ENCODE measurements at places on chromosomes 16 and 17.
A peak's percentile ranks its signal among the peaks of the same experiment; 100 is the strongest.

GRCh38 chr17:68403122-68403521 lies 54.2 kb downstream of the WIPI1 start:
- DNase-seq, result no peak

- no peak for DNase-seq
These were observed 98.7 kb downstream of the NPIPB11 start for GRCh38 chr16:29307598-29308507.

DNA sequence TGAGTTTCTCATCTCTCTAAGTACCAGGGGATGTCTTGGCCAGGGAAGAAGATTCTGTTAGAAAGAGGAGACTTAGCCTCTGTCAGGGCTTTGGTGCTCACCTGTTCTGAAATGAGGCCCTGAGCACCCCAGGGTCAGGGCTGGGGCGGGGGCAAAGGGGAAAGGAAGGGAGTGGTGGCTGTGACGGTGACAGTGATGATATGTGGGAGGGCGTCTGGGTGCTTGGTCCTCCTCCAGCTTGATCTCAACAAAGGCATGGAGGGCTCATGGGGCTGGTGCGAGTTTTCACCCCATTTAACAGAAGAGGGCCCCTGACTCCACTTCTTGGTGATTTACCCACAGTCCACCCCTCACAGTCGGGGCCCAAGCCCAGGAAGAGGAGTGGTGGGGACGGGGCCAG lies 15.1 kb downstream of the SOX8 start:
- DNase-seq, result no peak

- DNase-seq, result no peak
These were observed 5.4 kb upstream of the PIK3R6 start for GRCh38 chr17:8872705-8873435.

GRCh38 chr16:19003935-19004334 lies 20.2 kb downstream of the TMC7 start:
- no peak for DNase-seq

DNA sequence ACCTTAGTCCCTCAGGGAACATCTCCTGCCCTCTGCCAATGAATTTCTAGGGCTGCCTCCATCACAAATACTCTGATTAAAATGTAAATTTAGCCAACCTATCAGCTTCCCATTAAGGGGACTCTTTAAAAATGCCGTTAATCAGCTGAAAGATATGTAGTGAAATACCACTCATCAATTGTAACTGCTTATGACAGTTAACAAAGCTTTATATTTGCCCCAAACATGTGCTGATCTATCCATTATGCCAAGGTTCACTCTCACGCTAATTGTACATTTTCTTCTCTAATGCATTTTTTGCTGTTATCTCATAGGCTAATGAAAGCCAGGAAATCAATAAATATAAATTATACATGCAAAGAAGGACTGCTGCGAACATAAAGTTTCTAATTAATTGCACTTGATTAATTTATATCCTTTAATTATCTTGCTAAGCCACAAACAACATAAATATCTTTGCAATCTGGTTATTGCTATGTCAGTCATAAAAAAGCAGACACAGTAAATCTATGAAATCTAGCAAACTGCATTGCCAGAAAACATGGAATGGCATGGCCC lies 601.4 kb upstream of the SALL1 start:
- no peak for DNase-seq

DNA sequence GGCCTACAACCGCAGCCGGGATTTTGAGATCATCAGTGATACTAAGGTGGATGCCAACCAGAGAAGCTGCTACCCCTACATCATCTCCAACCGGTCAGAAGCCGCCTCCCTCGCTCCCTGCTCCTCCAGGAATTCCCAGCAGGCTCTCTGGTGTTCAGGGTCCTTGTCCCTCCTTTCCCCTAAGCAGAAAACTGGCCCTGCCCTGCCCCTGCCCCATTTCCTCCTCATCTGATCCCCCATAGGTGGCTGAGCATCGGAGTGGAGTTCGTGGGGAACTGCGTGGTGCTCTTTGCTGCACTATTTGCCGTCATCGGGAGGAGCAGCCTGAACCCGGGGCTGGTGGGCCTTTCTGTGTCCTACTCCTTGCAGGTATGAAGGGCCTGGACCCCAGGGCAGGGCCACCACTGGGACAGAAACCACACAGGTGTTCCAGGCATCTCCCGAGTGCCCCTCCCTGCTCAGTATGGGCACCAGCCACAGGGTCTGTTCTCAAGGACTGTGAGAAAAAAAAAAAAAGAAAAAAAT lies 29.8 kb downstream of the ANKRD40 start:
- no peak for DNase-seq

GRCh38 chr17:27315796-27316465 lies 22.0 kb downstream of the WSB1 start:
- no peak for DNase-seq

DNA sequence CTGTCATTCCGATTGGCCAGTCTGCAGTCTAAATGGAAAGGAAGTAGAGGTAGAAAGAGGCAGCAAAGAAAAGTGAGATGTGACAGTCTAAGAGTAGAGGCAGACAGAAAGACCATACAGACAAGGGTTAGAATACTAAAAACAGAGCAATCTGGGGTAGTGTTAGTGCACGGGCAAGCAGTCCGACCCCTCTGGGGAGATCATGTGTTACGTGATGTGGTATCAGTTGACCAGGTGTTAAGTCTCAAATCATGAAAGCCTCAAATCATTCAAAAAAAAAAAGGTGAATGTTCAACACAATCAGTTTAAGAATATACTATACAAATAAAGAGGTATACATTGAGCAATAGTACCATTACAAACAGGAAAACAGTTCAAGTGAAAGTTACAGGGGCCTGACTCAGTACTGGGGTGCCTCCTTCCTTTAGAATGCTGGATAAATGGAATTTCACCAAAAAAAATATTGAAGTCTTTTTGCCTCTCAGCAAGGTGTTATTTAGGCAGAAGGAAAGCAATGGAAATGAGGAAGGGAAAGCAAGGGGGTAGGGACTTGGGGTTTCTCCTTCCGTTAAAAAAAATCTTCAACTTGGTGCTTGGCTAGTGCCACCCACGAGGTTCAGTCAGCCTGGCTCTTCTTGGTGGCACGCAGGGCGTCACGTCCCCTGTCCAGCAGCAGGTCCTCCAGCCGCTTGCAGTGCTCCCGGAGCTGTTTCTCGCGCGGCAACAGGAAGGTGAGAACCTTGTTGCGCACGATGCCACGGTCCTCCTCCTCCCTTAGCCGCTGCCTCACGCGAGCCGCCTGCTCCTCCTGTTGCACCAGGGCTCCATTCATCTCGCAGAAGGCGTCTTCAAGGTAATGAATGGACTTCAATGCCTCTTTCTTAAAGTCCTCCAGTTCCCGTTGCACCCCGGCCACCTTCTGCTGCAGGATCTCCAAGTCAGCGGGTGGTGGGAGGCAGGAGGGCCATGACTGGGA lies 616 bp downstream of the CCDC182 start:
- DNase-seq, result no peak

DNA sequence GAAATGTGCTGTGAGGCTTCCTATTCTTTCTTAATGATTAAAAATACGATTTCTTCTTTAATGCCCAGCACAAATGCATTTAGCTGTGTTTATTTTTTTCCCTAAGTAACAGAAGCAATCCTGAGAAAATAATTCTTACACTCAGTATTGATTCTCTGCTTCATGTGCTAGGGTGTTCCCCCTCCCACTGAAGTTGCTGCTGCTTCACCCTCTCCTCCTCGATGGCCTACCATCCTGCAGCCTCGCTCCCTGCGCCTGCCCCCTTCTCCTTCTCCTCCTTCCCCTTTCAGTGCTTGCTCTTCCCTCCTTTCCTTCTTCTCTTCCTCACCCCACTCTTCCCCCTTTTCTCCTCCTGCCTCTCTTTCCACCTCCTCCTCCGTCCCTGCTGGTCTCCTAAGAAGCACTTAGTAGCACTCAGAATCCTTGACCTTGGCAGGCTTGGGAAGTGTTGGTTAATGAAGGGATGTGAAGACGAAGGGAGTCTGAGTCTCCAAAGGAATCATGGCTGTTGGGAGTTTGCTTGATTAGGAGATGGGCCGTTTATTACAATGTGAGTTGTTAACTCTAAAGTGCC lies 119.7 kb downstream of the RPTOR start:
- DNase-seq, result no peak

DNA sequence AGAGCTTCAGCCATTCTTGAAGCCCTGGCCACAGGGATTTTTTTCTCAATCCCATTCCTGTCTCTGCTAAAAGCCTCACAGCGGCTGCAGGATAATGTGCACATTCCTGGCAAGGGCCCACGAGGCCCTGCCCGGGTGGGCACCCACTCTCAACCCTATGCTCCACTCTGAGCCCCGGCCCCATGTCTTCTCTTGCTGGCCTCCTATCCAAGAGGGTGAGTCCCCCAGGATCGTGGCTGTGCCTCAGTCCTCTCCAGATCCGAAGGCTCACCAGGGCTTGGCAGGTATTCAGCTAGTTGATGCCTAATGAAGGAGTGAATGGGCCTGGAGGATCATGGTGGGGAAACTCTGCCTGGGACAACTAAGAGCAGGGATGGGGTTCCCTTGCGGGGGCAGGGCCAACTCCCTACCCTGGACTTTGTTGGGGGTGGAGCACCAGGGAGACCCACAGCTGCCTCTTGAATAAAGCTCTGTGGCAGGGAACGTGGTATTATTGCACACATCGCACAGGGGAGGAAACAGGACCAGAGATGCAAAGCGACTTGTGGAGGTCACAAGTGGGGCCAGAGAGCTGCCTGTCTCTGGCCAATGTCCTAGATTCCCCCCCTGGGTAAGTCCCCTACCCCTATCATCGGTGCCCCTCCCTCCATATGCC lies 5.4 kb downstream of the ARHGAP27 start:
- DNase-seq, result no peak

DNA sequence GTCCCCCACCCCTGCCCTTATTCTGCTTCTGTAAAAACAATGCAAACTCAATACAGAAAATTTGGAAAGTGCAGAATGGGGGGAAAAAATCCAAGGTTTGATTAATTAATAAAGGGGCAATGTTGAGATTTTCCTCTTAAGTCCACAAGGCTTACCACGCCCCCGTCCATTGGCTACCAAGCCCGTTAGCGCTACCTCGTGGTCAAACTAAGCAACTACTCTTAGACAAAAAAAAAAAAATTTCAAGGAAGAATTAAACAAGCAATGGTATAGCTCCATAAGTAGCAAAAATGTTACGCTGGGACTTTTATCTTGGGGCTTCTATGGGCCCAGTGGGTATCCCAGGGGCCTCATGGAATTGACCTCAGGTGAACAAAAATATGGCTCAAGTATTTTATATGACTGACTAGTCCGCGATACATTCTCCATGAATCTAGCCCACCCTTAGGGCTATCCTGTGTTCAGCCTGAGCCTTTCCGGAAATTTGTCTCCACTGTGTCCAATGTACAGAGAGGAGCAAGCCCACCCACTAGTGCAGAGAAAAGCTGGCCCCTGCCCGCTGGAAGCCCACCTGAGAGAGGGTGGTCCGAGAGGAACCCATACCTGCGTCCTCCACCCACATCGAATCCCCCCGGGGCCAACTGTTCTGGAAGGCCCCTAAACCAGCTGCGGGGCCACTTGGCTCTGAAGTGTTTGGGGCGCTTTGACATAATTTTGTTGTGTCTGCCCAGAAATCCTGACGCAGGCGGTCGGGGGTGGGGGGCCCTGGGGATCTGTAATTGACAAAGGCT lies 19.1 kb upstream of the TEX2 start:
- DNase-seq, result peak; percentile 44

- DNase-seq, result no peak
These were observed 239.0 kb upstream of the CACNG5 start for GRCh38 chr17:66595893-66596292.

- no peak for DNase-seq
These were observed 43.5 kb downstream of the ARHGAP17 start for GRCh38 chr16:24971718-24972117.

GRCh38 chr16:24524855-24525677 lies 14.3 kb upstream of the RBBP6 start:
- no peak for DNase-seq

- no peak for DNase-seq
These were observed 22.5 kb upstream of the MYO15B start for GRCh38 chr17:75565066-75565465.

DNA sequence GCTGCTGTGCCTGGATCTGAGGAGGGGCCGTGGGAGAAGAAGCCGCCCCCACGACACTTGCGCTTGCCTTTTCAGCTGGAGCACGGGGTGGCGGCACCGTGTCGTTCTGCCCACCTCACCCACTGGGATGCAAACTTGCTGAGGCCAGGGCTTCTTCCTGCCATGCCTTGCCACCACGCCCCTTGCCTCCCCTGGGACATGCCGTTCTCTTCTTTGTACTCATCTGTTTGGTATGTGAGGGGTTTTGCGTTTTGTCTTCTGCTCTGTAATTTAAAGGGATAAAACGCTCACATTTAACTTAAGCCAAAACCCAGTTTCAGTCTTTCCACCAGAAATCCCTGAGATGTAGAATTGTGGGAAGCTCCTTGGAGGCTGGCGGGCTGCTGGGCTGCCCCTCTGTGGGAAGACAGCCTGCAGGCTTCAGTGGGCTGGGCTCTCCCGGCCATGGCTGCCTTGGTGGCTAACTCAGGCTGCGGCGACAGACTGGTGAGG lies 180.2 kb downstream of the RPTOR start:
- DNase-seq, result peak; percentile 32

GRCh38 chr16:2497695-2498484 lies 15.9 kb upstream of the ATP6V0C start:
- no peak for DNase-seq

DNA sequence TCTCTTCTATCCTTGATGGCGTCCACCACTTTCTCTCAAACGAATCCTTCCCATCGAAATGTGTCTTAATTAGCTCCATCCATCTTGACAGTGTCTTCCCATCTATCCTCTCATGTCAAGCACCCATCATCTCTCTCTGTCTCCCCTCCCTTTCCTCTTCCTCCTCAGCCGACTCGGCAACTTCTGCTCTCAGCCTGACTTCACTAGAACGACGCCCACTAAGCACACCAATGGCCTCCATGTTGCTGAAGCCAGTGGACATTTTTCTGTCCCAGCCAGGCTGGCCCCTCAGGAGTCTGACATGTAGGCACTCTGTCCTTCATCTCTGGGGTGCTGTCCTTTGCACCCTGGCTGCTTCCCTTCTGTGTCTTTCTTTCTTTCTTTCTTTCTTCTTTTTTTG lies 2.5 kb upstream of the SPATA20 start:
- no peak for DNase-seq

Data from non-pigmented ciliary epithelial cell (primary cell).